SK-N-DZ (cell line): ENCODE measurements at places on chromosomes 4 and X.

GRCh38 chr4:185071236-185071811 lies 53.0 kb downstream of the HELT start:
- DNase-seq: no peak

- DNase-seq: peak; percentile 29
These were observed 632 bp downstream of the CCSER1 start for GRCh38 chr4:90127706-90128345.

DNA sequence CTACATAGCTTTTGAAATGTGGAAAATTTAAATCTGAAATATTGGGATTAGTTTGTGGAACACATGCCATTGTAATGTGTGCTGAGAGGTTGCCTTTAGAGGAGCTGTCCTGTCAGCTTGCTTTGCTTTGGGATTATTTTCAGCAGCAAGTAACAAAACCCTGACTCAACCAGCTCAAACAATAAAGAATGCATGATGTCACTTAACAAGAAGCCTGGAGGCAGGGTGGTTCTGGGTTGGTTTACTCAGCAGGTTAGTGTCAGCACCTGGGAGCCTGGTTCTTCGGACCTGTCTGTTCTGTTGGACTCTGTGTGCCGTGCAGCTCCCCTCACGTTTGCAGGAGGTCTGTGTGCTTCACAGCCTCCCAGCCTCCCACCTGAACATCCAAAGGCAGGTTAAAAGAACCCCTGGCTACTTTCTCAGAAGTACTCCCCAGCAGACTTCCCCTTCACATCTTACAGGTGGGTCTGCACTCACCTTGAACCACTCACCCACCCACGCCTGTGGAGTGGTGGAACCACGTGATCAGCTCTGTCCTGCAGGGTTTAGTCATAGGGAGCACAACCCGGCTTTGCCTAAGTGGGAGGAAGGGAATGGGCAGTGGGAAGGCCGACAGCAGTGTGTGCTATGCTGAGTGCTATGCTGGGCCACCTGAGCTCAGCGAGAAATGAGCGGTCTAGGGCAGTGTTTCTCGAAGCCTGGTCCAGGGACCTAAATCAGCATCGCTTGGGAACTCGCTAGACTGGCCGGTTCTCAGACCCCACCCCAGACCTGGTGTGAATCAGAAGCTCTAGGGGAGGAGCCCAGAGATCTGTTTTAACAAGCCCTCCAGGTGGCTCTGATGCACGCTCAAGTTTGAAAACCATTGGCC lies 20.4 kb downstream of the TMEM131L start:
- no peak for DNase-seq

GRCh38 chrX:70455366-70456202 lies 10.9 kb downstream of the DLG3 start:
- DNase-seq: no peak

- peak; percentile 86 for DNase-seq
These were observed 16.8 kb upstream of the LAMP2 start for GRCh38 chrX:120485638-120486520.

- DNase-seq: no peak
These were observed 2.2 kb downstream of the MXD4 start for GRCh38 chr4:2259541-2260343.

GRCh38 chr4:42710329-42710728 lies 53.4 kb upstream of the ATP8A1 start:
- DNase-seq: no peak

GRCh38 chr4:9792381-9792780 lies 10.9 kb downstream of the DRD5 start:
- no peak for DNase-seq

DNA sequence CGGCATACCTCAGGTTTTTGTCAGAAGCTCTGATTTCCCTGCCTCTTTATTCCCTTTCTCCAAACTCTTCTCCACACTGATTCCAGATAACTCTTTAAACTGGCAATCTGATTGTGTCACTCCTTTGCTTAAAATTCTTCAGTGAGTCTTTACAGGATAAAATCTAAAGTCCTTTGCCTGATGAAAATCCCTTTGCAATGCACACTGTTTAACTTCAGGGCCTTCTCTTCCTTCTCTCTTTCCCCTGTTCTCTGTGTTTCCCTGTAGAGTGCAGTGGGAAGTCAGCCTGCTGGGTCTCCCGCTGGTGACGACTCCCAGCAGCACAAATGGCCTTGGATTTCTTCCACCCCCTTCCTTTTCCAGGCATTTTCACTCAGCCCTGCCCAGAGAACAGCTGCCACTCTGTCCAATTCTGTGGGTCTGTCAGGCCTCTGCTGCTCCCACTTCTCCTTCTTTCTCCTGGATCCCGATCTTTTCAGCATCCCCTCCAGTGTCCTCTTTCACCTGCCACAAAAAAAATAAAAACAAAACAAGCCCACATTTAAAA lies 189.9 kb upstream of the NWD2 start:
- peak; percentile 41 for DNase-seq

- no peak for DNase-seq
These were observed 32.9 kb downstream of the TMEM150C start for GRCh38 chr4:82528868-82529267.
